ENCODE measurements at places on chromosomes 7 and 10.

- no peak for DNase-seq
Observed at GRCh38 chr10:114902151-114902550, 35.8 kb upstream of the TRUB1 start.

DNA sequence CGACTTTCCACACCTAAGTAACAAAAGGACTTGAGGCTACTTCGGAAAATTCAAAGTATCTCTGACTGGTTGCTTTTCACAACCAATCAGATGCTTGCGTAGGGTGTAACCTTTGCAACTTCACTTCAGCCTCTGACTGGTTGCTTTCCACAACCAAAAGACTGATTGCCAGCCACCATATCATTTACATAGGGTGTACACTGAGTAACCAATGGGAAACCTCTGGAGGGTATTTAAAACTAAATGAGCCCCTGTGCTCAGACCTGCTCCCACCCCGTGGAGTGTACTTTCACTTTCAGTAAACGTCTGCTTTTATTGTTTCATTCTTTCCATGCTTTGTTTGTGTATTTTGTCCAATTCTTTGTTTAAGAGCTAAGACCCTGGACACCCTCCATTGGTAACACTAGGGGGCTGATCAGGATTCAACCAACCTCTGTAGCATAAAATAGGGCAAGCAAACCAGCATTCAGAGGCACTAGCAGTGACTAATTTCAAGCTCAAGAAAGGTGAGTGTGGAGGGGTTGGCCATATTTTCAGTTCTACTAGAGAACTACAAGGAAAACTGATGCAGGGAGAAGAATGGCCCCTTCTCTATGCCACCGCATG lies 390.8 kb downstream of the POM121L12 start:
- DNase-seq, result no peak

DNA sequence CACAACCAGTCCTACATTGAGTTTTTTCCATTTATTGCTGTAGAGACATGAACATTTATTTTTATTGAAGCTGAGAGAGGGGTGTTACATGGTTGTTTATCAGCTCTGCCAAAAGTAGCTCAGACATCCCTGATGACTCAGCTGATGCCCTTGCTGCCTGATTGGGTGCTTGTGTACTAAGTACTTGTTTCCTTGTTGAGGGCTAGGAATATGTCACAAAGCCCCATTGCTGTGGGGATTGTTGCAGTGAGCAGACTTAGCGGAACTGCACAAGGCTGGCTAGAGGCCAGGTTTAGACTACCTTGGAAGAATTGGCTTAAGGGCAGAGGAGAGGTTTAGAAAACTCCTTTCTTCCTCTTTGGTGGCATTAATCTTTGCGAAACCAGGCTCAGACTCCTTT lies 110.6 kb downstream of the AUTS2 start:
- no peak for DNase-seq

GRCh38 chr10:71426058-71426605 lies 29.4 kb downstream of the CDH23 start:
- DNase-seq, result no peak

- no peak for DNase-seq
Observed at GRCh38 chr10:22346096-22346661, 883 bp downstream of the SPAG6 start.
